ENCODE measurements at places on chromosomes 6 and 20.

DNA sequence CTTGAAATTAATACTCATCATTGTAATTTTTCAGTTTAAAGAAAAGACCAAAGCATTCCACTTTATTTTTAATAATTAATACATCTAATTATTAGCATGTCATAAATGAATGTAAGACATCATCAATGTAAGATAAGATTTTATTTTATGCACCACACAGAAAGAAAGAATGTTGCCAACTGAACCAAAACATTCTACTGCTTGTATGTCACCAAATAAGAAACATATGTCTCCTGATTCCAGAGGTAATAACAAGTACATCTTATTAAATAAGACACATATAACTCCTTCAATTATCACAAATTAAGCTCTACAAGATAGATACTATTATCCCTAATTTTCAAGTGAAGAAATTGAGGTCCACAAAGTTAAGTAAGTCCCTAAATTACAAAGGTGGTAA is 189.5 kb downstream of the GMDS start:
- DNase-seq = no peak

DNA sequence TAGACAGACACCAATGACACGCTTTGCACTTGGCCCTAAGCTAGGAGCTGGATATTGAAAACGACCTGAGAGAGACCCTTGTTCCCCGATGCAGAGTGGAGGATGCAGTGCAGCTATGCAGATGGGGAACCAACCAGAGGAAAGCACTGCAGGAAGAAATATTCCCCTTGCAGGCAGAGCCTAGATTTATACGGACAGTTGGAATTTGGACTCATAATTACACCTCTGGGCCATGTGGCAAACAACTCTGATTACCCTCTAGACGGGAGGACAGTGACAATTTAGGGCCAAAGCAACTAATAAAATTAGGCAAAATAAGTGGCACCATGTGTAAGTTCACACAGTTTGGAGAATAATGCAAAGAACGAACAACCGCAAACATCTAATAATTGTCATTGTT is 12.3 kb downstream of the PMEPA1 start:
- DNase-seq = no peak

DNA sequence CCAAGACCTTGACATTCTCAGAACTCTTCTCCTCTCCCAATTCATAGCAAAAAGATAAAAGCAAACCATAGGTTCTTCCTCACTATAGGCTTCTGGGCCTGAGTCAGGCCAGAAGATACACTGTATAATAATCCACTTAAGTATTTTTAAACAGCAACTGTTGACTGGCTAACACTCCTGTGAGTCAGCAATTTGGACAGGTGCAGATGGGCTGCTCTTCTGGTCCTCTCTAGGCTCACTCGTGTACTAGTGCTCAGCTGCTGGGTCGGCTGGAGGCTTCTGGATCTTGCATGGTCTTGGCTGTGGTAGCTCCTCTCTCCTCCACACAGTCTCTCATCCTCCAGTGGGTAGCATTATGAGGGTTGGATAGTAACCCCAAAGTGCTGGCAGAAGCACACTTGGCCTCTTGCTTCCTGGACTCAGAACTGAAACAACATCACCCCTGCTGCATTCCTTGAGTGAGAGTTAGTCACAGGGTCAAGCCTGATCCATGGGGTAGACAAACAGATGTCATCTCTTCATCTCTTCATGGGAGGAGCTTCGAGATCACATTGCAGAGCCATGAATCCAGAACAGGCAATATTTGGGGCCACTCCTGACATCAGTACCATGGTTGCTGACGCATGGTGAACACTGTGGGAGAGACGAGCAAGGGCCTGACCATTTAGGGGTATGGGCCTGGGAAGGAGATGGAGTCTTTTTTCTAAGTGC is 86.9 kb downstream of the C6orf118 start:
- DNase-seq = no peak

- DNase-seq = no peak
Observed at GRCh38 chr6:85388531-85388930, 61.4 kb upstream of the NT5E start.

DNA sequence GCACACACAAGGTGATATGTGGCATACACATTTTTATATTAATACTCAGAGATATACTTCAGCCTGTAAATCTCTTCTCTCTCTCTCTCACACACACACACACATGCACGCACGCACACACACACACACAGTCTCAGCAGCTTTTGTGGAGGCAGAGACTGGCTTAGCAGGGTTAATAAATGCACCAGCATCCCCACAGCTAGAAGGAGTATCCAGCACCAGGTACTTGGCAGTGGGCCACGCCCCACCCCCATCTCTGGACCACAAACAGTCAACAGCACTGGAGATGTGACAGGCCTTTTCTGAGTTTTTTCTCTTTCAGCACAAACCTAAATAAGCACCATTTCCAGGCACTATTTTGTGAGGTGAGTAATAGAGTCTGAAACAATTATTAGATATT is 47.3 kb upstream of the LRFN2 start:
- DNase-seq = no peak

- no peak for DNase-seq
Observed at GRCh38 chr6:5729813-5730517, 276.8 kb downstream of the NRN1 start.

DNA sequence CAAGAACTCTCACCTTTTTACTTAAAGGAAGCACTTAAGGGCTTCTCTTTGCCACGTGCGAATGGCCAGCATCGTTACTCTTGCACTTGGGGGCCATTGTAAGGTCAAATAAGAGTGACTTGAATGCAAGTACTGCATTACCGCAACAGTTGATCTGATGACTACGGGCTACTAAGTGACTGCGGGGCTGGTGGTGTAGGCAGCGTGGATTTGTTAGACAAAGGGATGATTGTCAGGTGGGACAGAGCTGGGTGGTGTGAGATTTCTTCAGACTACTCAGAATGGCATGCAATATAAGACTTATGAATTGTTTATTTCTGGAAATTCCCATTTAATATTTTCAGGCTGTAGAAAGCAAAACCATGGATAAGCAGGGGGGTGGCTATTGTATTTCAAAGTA is 199.7 kb upstream of the UST start:
- DNase-seq = no peak

DNA sequence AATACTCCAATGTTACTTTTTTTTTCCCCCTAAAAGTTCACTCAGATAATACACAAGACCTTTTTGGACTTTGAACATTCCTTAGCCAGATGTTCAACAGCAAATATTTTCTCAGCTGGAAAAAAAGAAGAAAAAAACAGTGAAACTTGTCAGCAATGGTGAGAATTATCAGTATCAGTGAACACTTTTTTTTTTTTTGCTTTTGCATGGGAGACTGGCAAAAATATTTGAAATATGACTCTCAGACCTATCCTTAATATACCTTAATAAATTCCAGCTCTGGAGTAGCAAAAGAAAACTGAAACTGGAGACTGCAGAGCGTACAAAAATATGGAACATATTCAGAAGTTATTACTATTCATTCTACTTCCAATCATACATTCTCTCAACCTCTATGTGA is 92.3 kb downstream of the RFPL4B start:
- DNase-seq = no peak

DNA sequence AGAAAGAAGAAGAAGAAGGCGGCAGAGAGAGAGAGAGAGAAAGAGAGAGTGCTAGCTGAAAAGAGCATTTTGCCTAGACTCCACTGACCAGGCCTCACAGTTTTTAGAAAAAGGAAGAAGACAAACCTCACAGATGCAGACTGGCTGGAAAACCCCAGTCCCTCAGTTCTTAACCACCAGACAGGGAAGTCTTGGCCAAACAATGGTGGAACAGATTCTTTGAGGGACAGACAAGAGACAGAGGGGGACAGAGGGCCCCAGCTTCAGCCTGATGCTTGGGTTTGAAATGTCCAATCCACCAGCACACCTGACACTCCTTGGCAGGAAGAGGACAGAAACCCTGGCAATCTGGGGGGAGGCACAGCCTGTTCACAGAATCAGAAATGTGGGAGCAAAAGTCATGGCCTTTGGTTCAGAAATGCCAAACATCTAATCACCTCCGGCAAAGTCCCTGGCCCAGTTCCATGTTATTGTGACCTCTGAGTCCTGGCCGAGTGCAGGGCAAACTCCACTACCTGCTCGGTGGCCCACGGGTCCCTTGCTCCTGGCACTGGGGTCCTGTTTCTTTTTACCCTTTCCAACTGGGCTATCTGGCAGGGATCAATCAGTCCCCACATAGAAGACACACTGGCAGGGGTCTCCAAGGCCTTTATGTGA is 235.2 kb downstream of the LY86 start:
- DNase-seq = no peak

GRCh38 chr6:154537511-154538325 is 27.2 kb upstream of the CNKSR3 start:
- no peak for DNase-seq

DNA sequence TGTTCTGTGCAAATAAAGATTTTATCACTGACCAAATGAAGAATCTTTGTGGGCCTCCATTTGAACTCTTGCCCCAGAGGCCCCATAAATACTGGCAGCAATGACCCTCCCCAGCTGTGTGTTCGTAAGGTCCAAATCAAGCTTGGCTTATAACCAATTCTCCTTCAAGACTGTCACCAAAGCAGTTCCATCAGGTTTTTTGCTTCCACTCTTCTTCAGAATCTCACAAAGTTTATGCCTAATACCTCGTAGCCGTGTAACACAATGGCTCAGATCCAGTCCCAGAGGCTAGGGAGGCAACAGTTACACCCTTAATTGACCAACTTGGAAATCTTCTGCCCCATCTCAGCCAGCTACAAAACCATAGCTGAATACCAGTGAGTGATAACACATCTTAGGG is 120.5 kb downstream of the HIVEP2 start:
- no peak for DNase-seq

- DNase-seq = no peak
Observed at GRCh38 chr6:56862415-56863175, 92.3 kb upstream of the BEND6 start.

DNA sequence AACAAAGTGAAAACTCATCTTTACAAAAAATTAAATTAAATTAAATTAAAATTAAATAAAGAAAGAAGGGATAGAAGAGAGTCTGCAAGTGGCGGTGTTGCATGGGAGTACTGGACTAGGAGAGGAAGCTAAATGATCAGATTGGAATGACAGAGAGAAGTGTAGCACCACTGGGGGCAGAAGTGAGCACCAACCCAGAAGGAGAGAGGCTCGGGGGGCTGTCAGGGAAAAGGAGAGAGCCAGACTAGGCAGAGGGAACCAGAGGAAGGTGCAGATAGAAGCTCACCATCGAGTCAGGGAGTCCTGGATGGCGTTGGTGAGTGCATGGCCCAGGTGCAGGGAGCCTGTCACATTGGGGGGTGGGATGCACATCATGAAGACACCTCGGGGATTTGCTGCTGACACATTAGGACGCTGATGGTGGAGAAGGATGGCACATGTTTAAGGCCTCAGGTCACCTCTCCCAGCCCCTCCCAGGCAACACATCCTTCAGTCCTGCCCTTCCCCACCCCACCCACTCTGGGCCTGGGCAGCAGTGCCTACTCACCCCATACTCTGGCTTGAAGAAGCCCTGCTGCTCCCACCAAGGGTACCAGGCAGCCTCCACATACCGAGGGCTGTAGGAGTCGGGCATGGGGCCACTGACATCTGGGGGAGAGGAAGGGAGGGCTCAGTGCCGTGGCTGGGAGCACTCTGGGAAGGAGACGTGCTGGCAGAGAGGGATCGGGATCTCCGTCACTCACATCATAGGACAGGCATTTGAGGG is 4.0 kb downstream of the VARS1 start:
- DNase-seq = no peak
